Neural progenitor cell (in vitro differentiated cells): ENCODE measurements at places on chromosomes 3 and 15.

DNA sequence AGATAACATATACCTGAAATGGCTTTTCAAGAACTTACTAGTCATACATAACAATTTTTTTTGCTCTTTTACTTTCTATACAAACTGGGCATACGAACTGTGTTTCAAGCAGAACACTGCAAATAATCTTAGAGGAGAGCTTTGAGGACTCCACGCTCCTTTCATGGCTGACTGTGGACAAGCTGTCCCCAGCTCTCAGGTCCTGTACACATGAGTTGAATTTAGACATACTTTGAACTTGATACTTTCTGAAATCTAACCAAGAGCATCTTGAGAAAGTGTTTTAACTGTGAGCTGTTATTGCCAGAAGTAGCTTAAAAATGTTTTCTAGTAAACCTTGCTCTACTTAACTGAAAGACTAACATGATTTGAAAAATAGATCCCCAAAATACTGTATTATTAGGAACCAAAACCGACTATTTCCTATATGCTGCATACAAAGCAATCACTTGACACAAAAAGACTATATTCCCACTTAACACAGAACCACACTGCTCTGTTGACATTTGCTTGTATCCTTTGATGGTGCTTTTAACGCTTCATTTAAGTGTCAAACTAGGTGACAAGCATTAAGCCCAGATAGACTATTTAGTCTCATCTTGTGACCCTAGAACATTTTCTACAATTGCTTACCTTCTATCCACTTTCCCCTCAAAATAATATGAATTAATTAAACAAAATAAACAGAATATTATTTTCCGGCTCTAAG is 755.8 kb downstream of the ROBO1 start:
- no peak for DNase-seq

DNA sequence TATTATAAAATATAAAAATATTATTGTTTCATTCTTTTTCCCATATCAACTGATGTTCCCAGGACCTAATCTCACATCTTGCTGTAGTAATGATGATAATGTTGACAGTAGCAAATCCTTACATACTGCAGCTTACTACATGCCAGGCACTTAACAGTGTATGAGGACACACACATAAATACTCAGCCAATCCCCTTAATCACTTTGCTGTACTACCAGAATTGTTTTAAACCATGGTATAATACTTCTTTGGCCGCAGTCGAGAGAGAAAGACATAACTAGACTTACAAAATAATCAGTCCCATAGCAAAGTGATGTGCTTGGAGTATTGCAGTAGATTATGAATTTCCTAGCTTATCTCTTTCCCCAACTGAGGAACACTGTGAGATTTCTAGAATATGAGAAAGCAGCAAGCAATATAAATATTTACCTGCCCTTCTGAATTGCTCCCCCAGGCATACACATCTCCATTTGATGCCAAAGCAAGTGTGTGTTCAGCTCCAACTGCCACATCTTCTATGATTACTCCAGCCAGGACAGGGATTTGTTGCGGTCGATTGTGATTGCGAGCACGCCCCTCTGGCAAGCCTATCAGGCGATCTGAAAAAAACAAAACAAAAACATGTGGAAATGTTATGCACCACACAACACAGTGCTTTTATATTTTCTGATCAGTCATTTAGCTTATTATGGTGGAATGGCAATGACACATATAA is 33.0 kb downstream of the FBXL22 start:
- no peak for DNase-seq

- no peak for DNase-seq
These were observed 2.8 kb downstream of the NFKBIZ start for GRCh38 chr3:101851850-101852714.

- no peak for DNase-seq
These were observed 121.6 kb downstream of the UBE2E2 start for GRCh38 chr3:23324745-23325144.
